ENCODE measurements at places on chromosomes 11 and 22. TPM values are rescaled to one million over a fixed set of nuclear protein-coding genes. Genes with fewer than 3 reads are reported as not detected.

Gene UCP2
- 56.3 TPM for total RNA-seq

Gene MEI1
- total RNA-seq, result 2.3 TPM

Gene OR51E2
- not detected for total RNA-seq

Gene CRYAB
- total RNA-seq, result 113 TPM

Gene IL17REL
- not detected for total RNA-seq

Gene PSMD13
- total RNA-seq, result 89.9 TPM

Gene RNF169
- total RNA-seq, result 21.3 TPM

Gene SCARF2
- 24.0 TPM for total RNA-seq

- H3K27me3 ChIP-seq, result no peaks in the 10 kb centered on the region
- no peak overlapping the region for H3K27ac ChIP-seq
- DNase-seq, result no peak
- H3K4me1 ChIP-seq, result no peaks in the 10 kb centered on the region
- no peaks in the 10 kb centered on the region for H3K36me3 ChIP-seq
- H3K4me3 ChIP-seq, result no peak overlapping the region
Observed at GRCh38 chr11:14764579-14765527, 121.2 kb downstream of the PDE3B start.

DNA sequence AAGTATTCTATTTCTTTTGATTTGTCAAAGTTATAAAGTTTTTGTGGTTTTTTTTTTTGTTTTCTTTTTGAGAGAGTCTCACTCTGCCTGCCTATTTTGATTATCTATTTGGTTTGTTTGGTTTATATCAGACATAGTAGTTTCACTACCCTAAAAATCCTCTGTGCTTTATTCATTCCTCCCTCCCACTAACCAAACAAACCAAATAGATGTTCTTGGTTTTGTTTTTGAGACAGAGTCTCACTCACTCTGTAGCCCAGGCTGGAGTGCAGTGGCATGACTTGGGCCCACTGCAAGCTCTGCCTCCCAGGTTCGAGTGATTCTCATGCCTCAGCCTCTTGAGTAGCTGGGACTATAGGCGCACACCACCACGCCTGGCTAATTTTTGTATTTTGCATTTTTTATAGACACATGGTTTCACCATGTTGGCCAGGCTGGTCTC is 67.9 kb downstream of the ENTHD1 start:
- no peaks in the 10 kb centered on the region for H3K4me1 ChIP-seq
- H3K27ac ChIP-seq, result no peak overlapping the region
- peaks cover 35% of the 10 kb centered on the region for H3K27me3 ChIP-seq
- no peak for DNase-seq
- no peak overlapping the region for H3K4me3 ChIP-seq

DNA sequence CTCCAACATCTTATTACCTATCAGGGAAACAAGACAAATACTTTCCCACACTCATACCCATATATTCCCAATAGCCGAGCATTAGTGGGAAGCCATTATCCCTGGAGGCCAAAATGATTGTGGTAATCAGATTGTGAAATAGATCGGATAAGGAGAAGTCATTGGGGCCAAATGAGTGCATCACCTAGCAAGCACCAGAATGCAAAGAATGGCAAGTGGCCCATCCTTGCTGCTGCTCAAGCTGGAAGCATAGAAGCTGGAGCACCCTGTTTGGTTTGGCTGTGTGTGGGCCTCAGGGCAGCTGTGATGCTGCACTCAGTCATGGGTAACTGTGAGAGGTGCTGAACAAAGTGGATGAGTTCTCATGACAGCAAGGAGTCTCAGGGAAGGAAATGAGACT is 18.7 kb upstream of the DBX1 start:
- no peak for DNase-seq
- no peak overlapping the region for H3K27ac ChIP-seq
- H3K36me3 ChIP-seq, result no peaks in the 10 kb centered on the region

DNA sequence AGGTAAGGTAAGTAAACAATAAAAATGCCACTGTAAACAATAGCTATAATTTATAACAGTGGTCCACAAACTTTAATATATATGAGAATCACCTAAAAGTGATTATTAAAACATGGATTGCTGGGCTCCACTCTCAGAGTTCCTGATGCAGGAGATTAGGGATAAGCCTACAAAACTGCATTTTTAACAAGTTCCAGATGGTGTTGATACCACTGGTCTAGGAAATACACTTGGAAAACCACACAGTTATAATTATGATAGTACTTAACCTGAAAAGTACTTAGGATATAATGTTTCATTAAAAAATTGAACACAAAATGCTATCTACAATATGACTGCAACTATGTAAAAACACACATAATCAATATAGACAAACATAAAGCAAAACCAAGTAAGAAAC is 20.4 kb downstream of the FCHSD2 start:
- no peak overlapping the region for H3K4me3 ChIP-seq
- H3K36me3 ChIP-seq, result no peaks in the 10 kb centered on the region
- no peak overlapping the region for H3K27ac ChIP-seq
- DNase-seq, result no peak
- H3K4me1 ChIP-seq, result no peaks in the 10 kb centered on the region

- no peaks in the 10 kb centered on the region for H3K27me3 ChIP-seq
- H3K36me3 ChIP-seq, result no peaks in the 10 kb centered on the region
- H3K4me1 ChIP-seq, result no peaks in the 10 kb centered on the region
- H3K4me3 ChIP-seq, result no peak overlapping the region
- peak; percentile 9 for DNase-seq
- H3K27ac ChIP-seq, result no peak overlapping the region
Observed at GRCh38 chr11:60863550-60864521, 3.5 kb upstream of the ZP1 start.

GRCh38 chr11:103652013-103652412 is 384.4 kb upstream of the DDI1 start:
- no peaks in the 10 kb centered on the region for H3K27me3 ChIP-seq
- no peak for DNase-seq
- no peaks in the 10 kb centered on the region for H3K4me1 ChIP-seq

GRCh38 chr11:2579315-2580060 is 120.3 kb downstream of the KCNQ1OT1 start:
- H3K27ac ChIP-seq, result no peak overlapping the region
- H3K4me1 ChIP-seq, result no peaks in the 10 kb centered on the region
- DNase-seq, result peak; percentile 57

DNA sequence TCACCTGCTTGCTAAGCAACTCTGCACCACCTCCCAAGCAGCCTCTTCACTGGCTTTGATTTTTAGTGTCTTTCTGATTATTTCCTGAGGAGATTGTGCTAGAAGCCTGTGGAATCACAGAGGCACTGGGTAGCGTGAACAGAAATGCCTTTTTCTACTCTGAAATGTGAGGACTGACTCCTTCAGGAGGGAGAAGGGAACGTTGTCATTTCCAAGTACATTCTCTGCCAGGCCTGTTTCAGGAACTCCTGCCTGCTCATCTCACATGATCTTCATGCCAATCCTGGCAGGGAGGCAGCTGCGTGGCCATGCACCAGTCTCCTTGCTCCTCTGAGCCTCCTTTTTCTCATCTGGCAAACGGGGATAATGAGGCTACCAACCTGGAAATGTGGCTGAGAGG is 49.8 kb upstream of the PRDM11 start:
- H3K27ac ChIP-seq, result no peak overlapping the region
- H3K4me3 ChIP-seq, result no peak overlapping the region
- no peaks in the 10 kb centered on the region for H3K36me3 ChIP-seq

DNA sequence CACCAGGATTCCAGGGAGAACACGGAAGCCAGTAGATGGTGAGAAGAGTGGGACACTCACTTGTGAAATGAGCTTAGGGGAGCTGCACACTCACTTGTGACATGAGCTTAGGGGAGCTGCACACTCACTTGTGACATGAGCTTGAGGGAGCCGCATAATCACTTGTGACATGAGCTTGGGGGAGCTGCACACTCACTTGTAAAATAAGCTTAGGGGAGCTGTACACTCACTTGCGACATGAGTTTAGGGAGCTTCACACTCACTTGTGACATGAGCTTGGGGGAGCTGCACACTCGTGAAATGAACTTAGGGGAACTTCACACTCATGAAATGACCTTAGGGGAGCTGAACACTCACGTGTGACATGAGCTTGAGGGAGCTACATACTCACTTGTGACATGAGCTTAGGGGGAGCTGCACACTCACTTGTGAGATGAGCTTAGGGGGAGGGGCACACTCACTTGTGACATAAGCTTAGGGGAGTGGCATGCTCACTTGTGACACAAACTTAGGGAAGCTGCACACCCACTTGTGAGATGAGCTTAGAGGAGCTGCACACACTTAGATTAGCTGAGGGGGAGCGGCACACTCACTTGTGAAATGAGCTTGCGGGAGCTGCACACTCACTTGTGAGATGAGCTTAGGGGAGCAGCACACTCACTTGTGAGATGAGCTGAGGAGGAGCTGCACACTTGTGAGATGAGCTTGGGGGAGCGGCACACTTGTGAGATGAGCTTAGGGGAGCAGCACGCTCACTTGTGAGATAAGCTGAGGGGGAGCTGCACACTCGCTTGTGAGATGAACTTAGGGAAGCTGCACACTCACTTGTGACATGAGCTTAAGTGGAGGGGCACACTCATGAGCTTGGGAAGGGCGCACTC is 59.0 kb downstream of the NCAPD3 start:
- no peak overlapping the region for H3K4me3 ChIP-seq
- no peak for DNase-seq
- no peaks in the 10 kb centered on the region for H3K27me3 ChIP-seq
- peaks cover 41% of the 10 kb centered on the region for H3K36me3 ChIP-seq

DNA sequence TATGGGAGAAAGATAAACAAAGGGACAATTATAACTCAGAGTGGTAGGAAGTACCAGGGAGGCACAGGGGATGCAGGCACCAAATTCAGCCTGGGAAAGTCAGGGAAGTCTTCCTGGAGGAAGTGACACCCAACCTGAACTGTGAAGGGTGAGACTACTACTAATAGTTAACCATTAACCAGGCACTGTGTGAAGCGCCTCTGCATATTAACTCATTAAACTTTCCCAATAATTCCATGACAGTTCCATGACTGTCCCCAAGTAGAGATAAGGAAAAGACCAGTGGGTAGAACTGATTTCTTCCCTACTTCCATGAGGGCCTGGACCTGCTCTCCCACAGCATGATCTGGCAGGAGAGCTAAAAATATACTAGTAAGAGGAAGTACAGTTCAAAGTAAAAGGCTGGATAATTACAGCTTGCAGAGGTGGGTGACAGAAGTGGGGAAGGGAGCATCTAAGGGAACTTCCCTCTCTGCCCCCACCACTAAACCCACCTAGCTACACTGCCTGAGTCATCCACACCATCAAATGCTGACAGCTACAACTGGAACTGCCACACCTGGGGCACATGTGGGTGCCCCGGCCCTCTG is 4.7 kb upstream of the AP1B1 start:
- no peak for DNase-seq
- no peak overlapping the region for H3K27ac ChIP-seq
- peaks cover 8% of the 10 kb centered on the region for H3K4me1 ChIP-seq
- H3K4me3 ChIP-seq, result no peak overlapping the region
- no peaks in the 10 kb centered on the region for H3K36me3 ChIP-seq

DNA sequence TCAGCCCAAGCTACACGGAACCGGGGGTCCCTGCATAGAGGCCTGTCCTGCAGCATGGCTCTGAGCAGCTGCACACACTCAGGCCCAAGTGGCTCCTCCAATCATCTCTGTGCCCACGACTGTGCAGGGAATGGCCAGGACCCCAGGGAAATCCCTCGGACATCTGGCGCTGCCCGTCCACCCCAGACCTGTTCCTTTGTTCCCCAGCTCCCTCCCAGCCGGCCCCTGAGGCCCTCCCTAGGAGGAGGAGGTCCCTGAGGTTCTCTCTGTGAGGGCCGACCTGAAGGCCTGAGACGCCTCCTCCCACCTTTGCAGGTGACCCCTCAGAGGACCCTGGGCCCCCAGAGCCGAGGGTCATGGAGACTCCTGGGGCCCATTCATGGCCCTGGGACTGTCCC is 1.1 kb downstream of the MLC1 start:
- H3K27ac ChIP-seq, result no peak overlapping the region
- peaks cover 8% of the 10 kb centered on the region for H3K27me3 ChIP-seq
- peaks cover 8% of the 10 kb centered on the region for H3K4me1 ChIP-seq
- H3K36me3 ChIP-seq, result no peaks in the 10 kb centered on the region
- H3K4me3 ChIP-seq, result no peak overlapping the region

- H3K4me3 ChIP-seq, result no peak overlapping the region
- no peak overlapping the region for H3K27ac ChIP-seq
- H3K4me1 ChIP-seq, result no peaks in the 10 kb centered on the region
- DNase-seq, result no peak
Observed at GRCh38 chr11:103649401-103649895, 387.0 kb upstream of the DDI1 start.

DNA sequence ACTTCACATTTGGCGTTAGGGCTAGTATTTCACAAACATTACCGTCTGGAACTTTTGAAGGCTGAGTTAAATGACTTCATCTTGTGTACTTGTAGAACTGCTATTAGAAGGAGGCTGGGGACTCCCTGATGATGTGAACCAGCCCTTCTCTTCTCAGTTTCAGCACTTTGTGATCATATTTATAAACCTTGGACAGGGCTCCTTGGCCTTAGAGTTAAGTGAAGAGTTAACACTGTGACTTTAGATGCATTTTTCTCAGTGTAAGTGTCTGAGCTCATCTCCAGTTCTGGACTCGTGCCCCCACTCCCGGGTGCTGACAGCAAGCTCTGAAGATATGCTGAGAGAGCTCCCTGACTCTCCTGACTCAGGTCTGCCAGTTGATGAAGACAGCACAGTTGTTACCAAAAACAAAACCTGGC is 8.4 kb downstream of the MIAT start:
- peaks cover 2% of the 10 kb centered on the region for H3K4me1 ChIP-seq
- no peak overlapping the region for H3K27ac ChIP-seq
- peaks cover 5% of the 10 kb centered on the region for H3K27me3 ChIP-seq
- H3K4me3 ChIP-seq, result no peak overlapping the region

DNA sequence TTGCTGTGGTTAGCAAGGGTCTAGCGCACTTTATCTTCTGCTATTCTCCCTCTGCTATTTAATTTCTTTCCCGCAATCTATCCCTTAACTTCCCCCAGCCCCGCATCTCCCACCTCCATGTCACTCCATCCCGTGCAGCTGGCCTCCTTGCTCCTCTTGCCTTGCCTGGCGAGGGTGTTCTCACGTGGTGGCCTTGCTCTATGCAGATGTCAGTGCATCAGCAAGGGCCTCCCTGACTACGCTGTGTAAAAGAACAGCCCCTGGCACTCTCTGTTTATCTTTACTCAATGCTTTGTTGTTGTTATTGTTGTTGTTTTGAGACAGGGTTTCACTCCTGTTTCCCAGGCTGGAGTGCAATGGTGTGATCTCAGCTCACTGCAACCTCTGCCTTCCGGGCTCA is 114.4 kb upstream of the NNMT start:
- H3K27ac ChIP-seq, result peak overlapping the region; percentile 96
- H3K4me1 ChIP-seq, result peaks cover 68% of the 10 kb centered on the region
- peaks cover 8% of the 10 kb centered on the region for H3K36me3 ChIP-seq
- no peak for DNase-seq
- no peak overlapping the region for H3K4me3 ChIP-seq

- no peaks in the 10 kb centered on the region for H3K27me3 ChIP-seq
- H3K27ac ChIP-seq, result no peak overlapping the region
- H3K36me3 ChIP-seq, result no peaks in the 10 kb centered on the region
- no peak overlapping the region for H3K4me3 ChIP-seq
Observed at GRCh38 chr11:60625262-60625661, 74.2 kb upstream of the MS4A8 start.

GRCh38 chr22:45452565-45453379 is 39.3 kb downstream of the RIBC2 start:
- H3K36me3 ChIP-seq, result no peaks in the 10 kb centered on the region
- peaks cover 5% of the 10 kb centered on the region for H3K27me3 ChIP-seq
- H3K4me1 ChIP-seq, result peaks cover 11% of the 10 kb centered on the region
- no peak for DNase-seq
- no peak overlapping the region for H3K4me3 ChIP-seq

- H3K4me3 ChIP-seq, result no peak overlapping the region
- H3K27me3 ChIP-seq, result no peaks in the 10 kb centered on the region
- no peak overlapping the region for H3K27ac ChIP-seq
- no peak for DNase-seq
Observed at GRCh38 chr11:129191649-129192048, 476 bp downstream of the ARHGAP32 start.

Data from upper lobe of right lung (tissue), 1 donor.